ENCODE measurements at places on chromosomes 5 and 9.

DNA sequence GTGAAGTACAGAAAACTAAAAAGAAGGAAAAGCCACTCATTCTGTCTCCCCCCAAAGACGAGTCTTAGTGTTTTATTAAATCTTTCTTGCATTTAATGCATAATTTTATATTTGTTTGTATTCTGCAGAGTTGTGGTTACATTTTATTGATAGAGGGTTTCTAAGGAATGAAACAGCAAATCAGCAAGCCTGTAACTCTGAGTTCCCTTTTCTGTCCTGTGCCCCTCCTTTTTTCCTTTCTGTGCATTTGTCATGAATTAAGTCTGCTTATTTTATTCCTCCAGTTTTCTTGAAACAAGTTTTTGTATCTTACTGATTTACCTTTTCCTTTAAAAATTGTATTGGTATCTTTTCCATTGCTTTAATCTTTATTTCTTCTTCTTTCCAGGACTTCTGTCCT, 132.8 kb downstream of the MUSK start:
- no peak for DNase-seq

DNA sequence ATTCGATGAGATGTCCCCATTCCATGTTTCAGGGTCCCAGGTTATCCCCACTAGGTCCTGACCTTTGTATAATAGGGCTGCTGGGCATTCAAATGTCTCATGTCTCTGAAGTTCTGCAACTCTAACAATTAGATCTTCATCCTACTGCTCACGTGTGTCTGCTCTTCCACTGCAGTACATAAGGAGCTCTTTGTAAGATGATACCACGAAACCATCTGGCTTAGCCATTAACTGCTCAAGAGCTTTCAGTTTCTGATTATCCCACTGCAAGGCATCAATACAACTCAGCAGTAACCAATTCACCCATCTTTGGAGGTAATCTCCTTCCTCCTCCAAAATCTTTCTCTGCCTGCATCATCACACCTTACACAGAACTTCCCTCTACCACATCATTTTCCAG, 49.9 kb upstream of the PPP2CA start:
- DNase-seq = no peak

- DNase-seq = no peak
Observed at GRCh38 chr5:56674441-56674840, 140.9 kb upstream of the MAP3K1 start.

DNA sequence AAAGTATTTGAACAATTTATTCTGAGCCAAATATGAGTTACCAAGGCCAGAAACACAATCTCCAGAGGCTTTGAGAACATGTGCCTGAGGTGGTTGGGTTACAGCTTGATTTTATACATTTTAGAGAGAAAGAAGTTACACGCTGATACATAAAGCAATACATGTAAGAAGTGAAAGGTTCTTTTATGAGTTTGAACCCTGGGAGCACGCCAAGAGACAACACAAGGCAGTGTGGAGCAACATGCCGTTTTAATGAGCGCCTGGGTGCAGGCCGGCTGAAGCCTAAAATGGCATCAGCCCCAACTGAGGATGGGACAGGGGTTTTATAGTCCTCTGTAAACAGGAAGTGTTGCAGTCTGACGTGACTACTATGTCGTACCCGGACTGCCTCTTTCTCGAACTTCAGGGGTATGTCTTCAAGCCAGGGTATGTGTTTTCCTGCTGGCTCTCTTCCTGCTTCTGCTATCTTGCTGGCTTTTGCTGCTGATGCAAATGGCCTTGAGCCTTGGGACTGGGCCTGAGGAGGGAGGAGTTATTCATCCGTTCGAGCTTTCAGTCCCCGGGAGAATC, 193.7 kb downstream of the CYLC2 start:
- no peak for DNase-seq

- no peak for DNase-seq
Observed at GRCh38 chr5:55364537-55365055, 56.8 kb downstream of the MTREX start.

Measured in RWPE2 (cell line).